ENCODE measurements at places on chromosomes 5 and 9.
A peak's percentile ranks its signal among the peaks of the same experiment; 100 is the strongest.

DNA sequence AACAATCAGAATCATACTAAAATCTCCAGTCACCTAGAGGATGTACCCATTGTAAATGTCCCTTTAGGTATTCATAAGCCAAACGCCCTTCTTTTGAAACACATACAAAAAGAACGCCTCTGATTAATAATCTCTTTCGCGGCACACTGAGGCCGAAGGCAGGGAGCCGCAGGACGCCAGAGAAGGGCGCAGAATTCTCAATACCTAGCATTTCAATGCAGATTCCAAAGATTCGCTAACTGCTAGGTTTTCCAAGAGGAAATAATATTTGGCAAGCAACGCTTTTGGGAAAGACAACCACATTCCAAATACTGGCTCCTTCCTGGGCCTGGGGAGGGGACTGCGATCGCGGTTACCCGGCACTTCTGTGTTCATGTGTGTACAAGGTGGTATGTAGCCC lies 203.3 kb downstream of the MEF2C start:
- no peak for ATAC-seq

DNA sequence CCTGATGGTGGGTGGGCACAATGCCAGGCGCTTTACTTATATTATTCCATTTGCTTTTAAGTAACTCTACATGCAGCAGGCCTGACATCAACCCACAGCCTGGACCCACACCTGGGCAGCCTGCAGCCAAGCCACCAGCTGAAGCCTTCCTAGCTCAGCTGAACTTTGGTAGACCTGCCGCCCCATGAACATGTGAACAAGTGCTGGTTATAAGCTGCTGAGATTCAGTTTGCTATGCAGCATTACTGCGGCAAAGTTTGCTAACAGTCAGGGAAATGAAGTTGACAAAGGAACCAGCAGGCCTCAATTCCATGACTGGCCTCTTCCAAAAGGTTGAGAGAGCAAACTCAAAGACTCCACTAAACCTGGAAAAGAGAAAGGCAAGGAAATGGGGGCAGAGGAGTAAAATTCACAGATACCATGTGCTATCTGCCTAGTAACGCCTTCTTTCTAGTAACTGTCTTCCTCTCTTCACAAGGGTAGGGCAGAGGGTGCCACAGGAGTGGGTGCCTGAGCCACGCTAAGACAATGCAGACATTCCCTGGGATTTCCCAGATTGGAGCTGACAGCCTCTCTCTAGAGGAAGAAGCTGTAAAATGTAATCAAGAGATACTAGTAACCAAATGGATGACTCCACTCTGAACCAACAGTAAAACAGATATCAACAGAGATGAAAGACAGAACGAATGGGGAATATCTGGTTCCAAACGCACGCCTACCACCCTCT lies 2.9 kb downstream of the BOD1 start:
- ATAC-seq, result no peak

- ATAC-seq, result no peak
Measured at GRCh38 chr5:79237740-79238560, 2.0 kb downstream of the JMY start.

DNA sequence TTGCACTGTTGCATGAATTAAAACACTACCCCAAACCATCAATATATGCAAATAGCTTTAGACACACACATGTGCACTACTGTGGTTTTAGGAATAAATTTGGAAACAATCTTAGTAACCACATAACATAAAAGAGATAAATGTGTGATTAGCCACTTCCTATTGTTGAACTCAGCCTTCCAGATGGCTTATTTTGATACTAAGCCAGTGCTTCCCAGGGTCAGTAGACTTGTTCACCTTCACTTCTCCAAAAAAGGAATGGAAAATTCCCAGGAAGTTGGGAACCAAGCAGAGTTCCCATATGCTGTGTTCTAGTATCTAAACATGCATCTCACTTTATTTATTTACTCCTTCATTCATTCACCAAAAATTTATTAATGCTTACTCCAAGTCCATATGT lies 47.8 kb downstream of the SVEP1 start:
- no peak for ATAC-seq

GRCh38 chr5:31992377-31992776 lies 181.7 kb downstream of the GOLPH3 start:
- no peak for ATAC-seq

DNA sequence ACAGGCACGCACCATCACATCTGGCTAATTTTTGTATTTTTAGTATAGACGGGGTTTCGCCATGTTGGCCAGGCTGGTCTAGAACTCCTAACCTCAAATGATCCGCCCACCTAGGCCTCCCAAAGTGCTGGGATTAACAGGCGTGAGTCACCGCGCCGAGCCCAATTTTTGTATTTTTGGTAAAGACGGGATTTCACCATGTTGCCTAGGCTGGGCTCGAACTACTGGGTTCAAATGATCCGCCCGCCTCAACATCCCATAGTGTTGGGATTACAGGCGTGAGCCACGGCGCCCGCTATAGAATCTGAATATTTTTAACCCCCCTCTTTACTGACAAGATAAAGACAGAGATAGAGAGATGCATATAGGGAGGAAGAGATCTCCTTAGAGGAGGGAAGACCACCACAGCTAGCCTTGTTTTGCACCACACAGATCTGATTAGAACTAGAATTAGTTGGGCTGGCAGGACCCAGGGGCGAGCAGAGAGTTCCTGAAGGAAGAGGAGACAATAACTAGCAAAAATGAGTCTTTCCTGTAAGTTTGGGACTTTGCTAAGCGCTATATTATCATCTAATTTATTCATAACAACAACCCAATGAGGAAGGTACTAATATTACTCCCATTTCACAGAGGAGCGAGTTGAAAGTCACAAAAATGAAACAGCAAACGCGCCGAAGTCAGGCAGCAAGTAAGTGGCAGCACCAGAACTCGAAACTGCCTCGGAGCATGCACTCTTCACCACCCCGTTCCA lies 1.5 kb upstream of the ANKHD1 start:
- no peak for ATAC-seq

DNA sequence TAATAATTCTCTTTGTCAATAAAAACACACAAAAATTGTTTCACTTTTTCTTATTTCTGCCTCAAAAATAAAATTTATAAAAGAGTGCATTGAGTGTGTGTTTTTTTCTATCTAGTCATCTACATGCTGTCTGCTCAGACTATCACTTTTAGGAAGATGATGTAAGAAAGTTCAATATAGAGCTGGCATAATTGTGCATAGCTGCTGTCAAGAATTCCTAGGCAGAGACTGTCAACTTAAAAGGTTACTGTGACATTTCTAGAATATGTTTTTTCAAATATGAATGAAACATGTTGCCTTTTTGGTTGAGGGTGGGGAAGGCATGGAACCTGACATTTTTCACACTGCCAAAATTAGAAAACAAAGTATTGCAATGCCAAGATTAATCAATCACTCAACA lies 172.3 kb downstream of the CDH10 start:
- ATAC-seq, result peak; percentile 55

- no peak for ATAC-seq
Measured at GRCh38 chr5:123708074-123708806, 196.3 kb downstream of the CSNK1G3 start.

DNA sequence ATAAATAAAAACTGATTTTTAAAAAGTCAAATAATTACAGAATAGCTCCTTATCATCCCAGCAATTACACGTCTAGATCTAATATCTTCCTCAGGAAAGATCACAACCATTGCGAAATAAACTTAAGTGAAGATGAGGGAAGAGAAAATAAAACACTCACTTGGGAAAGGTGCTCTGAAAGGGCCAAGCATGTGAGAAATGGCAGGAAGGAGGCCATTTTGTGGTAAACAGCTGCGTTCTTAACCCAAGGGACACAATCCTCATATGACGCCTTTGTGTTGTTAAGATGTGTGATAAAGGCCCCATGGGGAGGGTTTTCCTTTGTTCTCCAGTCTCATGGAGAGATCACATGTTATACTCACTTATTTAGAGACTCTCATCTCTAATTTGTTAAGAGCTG lies 32.5 kb downstream of the JAKMIP2 start:
- ATAC-seq, result no peak

GRCh38 chr5:157965989-157966388 lies 107.0 kb upstream of the CLINT1 start:
- peak; percentile 40 for ATAC-seq

DNA sequence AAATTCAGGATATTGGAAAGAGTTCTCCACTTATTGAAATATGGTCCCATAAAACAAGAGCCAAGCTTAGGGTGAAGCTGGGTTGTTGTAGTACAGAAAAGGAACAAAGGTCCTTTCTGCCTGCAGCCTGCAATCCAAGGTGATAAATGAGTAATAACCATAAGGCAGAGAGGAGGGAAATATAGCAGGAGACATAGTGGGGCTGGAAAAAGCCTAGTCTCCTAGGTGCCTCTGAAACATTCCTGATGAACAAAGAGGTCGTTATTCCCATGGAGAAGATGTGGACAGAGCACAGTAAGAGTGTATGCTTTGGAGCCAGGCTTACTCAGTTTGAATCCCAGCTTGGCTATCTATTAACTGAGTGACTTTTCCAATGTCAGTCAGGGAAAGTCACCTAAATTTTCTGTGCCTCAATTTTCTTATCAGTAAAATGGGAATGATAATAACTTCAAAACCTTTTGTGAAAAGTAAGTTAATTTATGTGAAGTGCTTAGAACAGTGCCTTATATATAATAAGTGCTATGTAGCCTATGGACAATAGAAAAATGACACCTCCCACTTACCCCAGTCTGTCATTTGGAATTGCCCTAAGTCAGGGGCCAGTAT lies 110.8 kb upstream of the GRIN3A start:
- ATAC-seq, result peak; percentile 58

- ATAC-seq, result peak; percentile 88
Measured at GRCh38 chr9:136170006-136170901, 34.7 kb downstream of the LHX3 start.

DNA sequence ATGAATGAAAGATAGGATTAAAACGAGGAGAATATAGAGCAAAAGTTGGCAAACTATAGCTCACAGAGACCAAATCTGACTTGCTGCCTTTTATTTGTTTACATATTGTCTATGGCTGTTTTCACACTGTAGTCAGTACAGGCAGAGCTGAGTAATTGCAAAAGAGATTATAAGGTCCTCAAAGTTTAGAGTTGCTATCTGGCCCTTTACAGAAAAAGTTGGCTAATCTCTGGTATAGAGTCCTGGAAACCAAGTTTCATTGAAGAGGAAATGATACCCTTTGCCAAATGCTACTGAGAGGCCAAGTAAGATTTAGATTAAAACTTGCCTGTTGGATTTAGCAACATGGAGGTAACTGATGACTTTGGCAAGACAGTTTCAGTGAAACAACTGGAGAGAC lies 36.0 kb downstream of the LYRM7 start:
- ATAC-seq, result no peak

GRCh38 chr9:90851444-90851843 lies 49.8 kb downstream of the SYK start:
- ATAC-seq, result no peak

DNA sequence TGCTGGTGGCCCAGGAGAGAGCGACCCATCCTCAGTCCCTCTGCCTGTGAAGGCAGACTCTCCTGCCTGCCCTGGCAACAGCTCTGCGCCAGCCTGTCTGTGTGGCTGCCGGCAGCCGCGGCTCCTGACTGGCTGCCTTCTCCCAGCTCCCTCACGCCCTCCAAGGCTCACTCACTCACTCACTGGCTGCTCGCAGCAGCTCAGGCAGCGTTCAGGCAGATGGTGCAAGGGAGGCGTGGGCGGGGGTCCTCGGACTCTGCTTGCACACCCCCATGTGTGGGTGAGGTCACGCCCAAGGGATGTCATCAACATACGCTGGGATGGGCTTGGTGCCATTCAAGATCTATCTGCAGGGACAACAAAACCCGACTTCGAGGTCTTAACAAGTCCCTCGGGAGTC lies 66.7 kb downstream of the DAB2IP start:
- ATAC-seq, result peak; percentile 93

DNA sequence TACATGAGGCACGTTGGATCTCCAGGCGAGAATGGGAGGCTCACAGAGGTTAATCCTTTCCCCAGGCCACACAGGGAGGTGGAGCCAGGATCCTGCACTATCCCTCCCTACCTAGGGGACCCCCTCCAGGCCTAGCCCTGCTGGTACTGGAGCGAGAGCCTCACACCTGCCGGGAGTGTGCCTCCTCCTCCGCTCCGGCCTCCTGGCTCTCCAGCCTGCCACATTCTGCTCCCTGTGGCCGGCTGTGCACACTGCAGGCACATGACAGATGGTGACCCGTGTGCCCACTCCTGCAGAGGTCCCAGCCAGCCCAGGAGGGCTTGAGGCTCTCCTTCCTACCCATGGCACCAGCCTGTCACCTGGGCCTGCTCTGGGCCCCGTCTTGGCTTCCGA lies 93.4 kb downstream of the RXRA start:
- ATAC-seq, result peak; percentile 18

DNA sequence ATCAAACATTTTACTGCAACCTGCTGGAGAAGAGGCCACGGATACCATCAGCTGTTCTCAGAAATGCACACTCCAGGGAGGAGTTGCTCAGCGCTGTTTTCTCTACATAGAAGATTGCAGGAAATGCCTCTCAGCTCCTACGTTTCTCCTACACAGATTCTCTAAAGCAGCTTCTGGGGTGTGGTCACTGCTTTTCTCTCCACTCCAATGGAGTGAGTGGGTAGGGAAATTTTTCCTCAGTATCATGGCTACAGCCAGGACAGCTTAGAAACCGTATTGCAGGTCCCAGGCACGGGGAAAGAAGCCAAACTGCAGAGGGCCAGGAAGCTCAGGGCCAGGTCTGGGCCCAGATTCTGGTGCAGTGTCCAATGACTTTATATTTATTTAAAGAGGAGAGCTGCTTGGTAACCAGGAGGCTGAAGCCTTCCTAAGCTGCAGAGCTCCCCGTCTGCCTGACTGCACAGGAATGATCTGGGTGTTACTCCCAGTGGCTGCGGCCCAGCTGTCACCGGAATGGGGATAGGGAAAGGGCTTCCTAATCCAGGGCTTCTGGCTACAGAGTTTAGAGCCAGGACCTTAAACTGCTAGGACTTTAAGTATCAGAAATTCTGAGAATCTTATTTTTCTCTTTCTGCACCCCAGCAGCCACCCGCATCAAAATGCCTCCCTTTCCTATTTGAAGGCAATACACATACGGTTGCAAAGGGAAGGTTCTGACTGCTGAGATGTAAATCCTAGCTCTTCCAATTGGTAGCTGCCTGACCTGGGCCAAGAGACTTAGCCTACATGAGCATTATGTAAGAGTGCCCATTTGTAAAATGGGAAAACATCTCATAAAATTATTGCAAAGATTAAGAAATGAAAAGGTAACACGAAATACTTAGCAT lies 1.4 kb upstream of the SPTAN1 start:
- ATAC-seq, result no peak
